ENCODE measurements at places on chromosomes 3 and 15. TPM values are rescaled to one million over a fixed set of nuclear protein-coding genes. Genes with fewer than 3 reads are reported as not detected.

Gene ALG1L2
- not detected for total RNA-seq

Gene HIGD1A
- total RNA-seq, result 173 TPM

Gene OR5K2
- total RNA-seq, result not detected

Gene SAXO2
- total RNA-seq, result 0.51 TPM

Gene RPUSD2
- total RNA-seq, result 6.1 TPM

Gene FOXL2NB
- total RNA-seq, result not detected

Gene KLHL40
- total RNA-seq, result 0.17 TPM

Gene SLC22A14
- not detected for total RNA-seq

Gene SLC2A2
- not detected for total RNA-seq

Gene CHST14
- total RNA-seq, result 20.5 TPM

Gene SHC4
- 5.6 TPM for total RNA-seq

Gene KNL1
- total RNA-seq, result 1.5 TPM

Gene TGM4
- 0.17 TPM for total RNA-seq

Gene FBN1
- total RNA-seq, result 785 TPM

Gene TRIM42
- not detected for total RNA-seq

Gene ARNT2
- 22.0 TPM for total RNA-seq

Gene SLC51B
- total RNA-seq, result not detected

Gene NPHP3
- 25.0 TPM for total RNA-seq

Gene CAPN3
- 5.6 TPM for total RNA-seq

Gene TGFBR2
- total RNA-seq, result 309 TPM

Gene CCDC54
- total RNA-seq, result not detected

Gene PLSCR2
- total RNA-seq, result not detected

Gene SLC22A13
- not detected for total RNA-seq

Gene GATA2
- total RNA-seq, result 4.4 TPM

Data from pericardium fibroblast (primary cell).